ENCODE measurements at places on chromosomes 6 and 20.

- no peak for DNase-seq
Observed at GRCh38 chr6:32164295-32164694, at the start of gene EGFL8. Gene EGFL8, plus strand, starts transcription at chr6:32164595. Its CDS starts 1,571 bp downstream, at chr6:32166166.

GRCh38 chr20:35327074-35327976 lies 35.1 kb upstream of the FAM83C start:
- DNase-seq = peak; percentile 82

DNA sequence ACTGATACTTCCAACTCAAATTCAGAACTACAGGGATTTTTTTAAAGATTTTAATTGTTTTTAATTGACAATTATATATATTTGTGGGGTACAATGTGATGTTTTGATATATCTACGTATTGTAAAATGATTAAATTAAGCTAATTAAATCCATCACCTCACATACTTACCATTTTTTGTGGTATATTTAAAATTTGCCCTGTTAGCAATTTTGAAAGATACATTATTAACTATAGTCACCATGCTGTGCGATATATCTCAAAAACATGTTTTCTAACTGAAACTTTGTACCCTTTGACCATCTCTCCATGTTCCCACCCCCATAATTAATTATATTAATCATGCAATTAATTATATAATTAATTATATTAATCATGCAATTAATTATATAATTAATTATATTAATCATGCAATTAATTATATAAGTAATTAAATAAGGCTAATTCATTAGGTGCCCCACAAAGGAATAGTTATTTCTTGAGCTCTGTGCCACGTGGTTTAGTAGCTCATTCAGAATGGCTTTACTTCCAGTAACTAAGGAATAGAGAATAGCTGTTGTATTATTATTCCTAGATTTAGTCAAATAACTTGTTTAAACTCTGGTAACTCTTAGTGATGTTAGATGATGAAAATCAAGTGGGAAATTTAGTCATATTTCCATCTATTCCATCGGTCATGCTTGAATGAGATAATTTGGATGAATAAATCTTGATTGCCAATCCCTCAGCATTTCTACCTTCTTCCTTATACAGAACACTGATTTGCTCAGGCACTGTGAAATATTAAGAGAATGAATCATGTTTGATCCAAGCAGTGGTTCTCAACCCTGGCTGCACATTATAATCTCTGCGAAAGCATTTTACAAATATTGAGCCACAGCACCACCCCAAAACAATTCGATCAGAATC lies 25.1 kb downstream of the LOC128125822 start:
- peak; percentile 31 for DNase-seq

DNA sequence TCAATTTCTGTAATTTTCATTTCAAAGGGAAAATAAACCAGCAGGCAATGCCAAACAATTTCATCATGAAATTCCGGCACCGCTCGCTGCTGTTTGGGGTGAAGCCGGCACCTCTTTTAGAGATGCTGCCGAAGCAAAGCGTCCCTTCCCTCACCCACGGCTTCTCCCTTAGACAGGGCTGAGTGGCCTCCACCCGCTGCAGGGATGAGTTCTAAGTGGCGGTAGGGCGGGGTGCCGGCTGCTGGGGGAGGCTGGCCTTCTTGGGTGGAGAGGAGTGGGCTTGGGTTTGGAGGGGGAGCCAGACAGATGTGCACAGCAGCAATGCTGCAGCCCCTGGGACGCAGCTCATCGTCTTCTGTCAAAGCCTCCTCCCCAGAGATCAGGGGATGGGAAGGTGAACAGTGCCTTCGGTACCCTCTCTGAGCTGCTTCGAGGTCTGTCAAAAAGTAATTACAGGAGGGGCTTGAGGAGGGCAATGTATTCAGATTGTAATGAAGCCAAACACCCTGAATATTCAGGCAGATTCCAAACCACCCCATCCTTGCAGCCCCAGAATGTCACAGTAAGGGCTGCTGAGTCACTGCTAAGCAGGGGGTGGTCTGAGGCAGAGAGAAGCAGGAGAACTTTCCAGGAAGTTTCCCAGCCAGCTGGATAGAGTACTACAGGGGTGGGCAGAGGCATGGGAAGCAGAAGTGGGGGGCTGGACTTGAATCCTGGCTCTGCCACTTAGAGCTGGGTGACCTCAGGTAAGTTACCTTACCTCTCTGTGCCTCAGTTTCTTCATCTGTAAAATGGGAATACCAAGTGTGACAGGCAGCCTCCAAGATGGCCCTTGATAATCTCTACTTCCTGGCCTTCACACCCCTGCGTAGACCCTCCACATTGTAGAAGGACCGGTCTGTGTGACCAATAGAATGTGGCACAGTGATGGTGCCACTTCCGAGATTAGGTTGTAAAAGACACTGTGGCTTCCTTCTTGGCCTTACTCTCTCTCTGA lies 96.6 kb downstream of the SULF2 start:
- DNase-seq = no peak

- DNase-seq = no peak
Observed at GRCh38 chr6:5121479-5121878, 36.3 kb downstream of the PPP1R3G start.

- no peak for DNase-seq
Observed at GRCh38 chr6:69038841-69039240, 403.8 kb downstream of the ADGRB3 start.

- DNase-seq = no peak
Observed at GRCh38 chr6:99940582-99940981, 53.4 kb downstream of the MCHR2 start.

DNA sequence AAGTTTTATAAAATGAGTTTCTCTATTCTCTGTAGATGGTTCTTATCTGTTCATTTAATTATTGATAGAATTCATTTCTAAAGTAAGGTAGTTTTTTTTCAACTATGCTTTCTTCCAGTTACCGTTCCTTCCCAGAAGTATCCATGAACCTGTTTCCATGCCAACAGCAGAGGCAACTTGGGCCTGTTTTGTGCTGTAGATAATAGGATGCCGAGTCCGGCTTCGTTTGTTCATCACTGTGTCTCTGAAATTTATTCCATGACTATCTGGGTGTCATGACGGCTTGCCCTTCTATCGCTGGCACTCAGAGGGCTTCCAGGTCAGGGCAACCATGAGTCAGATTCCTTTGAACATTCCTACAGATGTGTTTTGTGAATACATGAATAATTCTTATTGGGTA lies 190.4 kb downstream of the SYNDIG1 start:
- no peak for DNase-seq

- no peak for DNase-seq
Observed at GRCh38 chr6:16991981-16992629, 109.7 kb upstream of the STMND1 start.

- DNase-seq = no peak
Observed at GRCh38 chr20:40275738-40276137, 413.3 kb downstream of the MAFB start.

DNA sequence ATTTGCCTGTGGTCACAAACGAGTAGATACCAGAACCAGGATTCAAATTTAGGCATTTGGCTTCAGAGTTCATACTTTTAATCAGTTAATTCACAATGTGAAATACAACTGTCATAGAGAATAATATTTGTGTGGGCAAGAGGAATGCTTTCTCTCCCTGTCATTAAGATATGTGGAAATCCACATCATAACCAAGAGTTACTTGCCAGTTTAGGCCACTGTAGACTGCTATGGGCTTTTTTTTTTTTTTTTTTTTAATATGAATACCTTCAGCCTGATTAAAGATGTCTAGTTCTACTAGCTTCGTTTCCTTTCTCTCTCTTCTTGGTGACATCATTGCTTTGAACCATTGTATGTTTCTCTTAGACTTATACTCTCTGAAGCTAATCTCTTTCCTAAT lies 244.9 kb downstream of the ZFAND3 start:
- DNase-seq = no peak

DNA sequence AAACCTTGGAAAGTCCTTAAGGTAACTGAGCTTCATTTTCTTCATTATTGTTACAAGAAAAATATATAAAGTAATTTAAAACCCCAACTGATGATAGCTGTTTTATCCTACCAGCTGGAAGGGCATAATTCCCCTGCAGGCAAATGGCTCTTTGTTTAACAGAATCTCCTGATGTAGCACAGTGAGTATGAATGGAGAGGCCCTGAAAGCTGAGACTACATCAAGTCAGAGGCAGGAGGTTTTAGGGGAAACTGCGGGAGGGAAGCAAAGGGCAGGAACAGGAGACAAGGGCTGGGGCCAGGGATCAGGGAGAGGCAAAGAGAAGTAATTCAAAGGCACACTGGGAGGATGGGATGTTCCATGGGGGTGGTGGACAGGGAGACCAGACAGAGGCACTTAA lies 119.0 kb upstream of the LRFN2 start:
- no peak for DNase-seq

DNA sequence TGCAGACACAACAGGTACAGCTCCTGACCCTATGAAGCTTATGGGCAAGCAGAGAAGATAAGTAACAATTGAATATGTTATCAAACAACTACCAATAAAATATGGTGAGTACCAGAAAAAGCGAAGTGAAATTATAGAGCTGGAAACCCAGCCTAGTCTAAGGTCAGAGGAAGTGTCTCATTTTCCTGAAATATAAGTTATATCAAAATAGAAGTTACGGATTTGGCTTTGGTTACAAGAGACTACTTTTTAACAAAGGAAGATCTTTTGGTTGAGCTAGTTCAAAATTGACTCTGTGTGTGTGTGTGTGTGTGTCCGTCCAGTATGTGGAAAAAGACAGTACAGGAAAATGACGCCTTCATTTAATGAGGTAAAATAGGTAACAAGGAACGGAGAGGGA lies 8.9 kb downstream of the STX11 start:
- DNase-seq = no peak

DNA sequence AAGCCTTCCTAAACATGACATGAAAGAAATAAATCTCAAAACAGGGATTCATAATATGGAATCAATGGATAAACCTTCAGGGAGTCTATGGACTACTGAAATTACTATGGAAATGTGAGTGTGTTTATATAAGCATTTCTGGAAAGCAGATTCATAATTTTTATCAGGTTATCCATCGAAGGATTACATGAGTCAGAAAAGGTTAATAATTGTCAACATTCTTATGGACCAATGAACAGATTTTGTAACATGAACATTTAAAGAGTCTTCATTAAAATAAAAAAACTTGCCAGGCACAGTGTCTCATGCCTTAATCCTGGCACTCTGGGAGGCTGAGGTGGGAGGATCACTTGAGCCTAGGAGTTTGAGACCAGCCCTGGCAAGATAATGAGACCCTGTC lies 84.8 kb downstream of the AHI1 start:
- DNase-seq = no peak

DNA sequence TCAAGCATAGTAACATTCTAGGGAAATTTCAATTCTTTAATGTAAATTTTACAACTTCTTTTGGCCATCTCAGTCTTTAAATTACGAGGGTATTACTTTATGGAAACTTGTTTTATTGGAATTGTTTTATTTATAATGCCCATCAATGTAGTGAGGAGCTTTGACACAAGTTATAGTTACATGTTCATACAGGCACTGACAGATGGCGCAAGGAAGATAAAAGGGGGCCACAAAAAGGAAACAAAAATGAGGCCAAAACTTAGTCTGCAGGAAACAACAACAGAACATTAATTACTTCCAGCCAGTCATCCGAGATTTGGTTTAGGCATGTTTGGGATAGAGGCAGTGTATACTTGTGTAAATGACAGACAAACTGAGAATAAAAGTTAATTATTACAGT lies 18.3 kb downstream of the SESN1 start:
- no peak for DNase-seq

DNA sequence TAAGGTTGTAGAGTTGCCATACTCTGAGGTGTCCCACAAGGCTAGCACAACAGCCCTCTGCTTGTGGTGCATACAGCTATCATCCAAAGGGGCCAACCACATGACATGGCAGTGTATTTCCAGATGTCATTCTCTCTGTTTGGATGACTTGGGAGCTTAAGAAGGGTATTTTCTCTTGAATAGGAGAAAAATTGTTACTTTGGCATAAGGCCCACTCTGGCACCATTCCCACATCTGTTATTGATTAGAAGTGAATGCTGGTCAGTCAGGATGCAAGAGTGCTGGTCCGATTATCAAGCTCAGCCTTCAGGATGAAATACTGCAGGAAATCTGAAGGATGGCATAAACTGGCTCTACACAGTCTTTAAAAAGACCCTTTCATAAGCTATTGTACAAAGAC lies 83.6 kb upstream of the C20orf144 start:
- DNase-seq = no peak
